ENCODE measurements at places on chromosomes 7 and 10. TPM values are rescaled to one million over a fixed set of nuclear protein-coding genes. Genes with fewer than 3 reads are reported as not detected.

DNA sequence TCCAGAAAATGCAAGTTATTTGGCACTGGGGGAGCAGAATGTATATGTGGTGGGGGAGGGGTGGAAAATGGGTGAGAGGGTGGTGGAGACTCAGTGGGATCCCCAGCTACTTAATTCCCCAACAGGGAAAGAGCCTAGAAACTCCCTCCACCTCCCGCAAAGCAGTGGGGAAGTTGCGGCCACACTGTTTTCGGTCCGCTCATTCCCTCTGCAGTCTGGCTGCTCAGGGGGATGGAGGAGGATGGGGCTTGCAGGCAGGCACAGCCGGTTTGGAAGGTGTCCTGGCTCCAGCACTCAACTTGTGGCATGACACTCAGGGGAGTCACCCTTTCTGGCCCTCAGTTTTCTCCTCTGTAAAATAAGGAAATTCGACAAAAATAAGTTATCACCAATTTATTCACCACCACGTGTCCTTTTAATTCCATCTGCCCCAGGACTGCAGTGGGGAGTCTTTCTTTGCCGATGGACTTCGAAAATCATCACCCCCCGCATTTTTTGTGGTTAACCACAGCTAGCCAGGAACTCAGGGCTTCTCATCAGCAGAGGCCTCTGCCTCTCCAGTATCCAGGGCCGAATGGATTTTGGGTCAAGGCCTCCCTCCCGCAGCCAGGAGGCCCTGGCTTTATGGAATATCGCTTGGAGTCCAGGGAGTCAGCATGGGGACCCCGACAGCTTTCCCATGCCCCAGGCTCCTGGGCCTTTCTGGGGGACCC lies 1.6 kb upstream of the HTRA1 start:
- no peak overlapping the region for H3K27ac ChIP-seq
- no peak overlapping the region for H3K4me3 ChIP-seq
- H3K36me3 ChIP-seq = no peaks in the 10 kb centered on the region
- H3K27me3 ChIP-seq = peaks cover 49% of the 10 kb centered on the region
- no peak for DNase-seq
- H3K4me1 ChIP-seq = peaks cover 5% of the 10 kb centered on the region

GRCh38 chr10:128462844-128463243 lies 336.6 kb upstream of the MKI67 start:
- no peaks in the 10 kb centered on the region for H3K4me1 ChIP-seq
- H3K27me3 ChIP-seq = peaks cover 22% of the 10 kb centered on the region
- no peak for DNase-seq
- H3K27ac ChIP-seq = no peak overlapping the region
- no peak overlapping the region for H3K4me3 ChIP-seq

Gene ACSL5
- total RNA-seq = 1.0 TPM

GRCh38 chr7:10100572-10100971 lies 873.1 kb upstream of the PHF14 start:
- H3K27me3 ChIP-seq = no peaks in the 10 kb centered on the region
- H3K36me3 ChIP-seq = no peaks in the 10 kb centered on the region
- no peak overlapping the region for H3K27ac ChIP-seq
- DNase-seq = no peak
- no peaks in the 10 kb centered on the region for H3K4me1 ChIP-seq

DNA sequence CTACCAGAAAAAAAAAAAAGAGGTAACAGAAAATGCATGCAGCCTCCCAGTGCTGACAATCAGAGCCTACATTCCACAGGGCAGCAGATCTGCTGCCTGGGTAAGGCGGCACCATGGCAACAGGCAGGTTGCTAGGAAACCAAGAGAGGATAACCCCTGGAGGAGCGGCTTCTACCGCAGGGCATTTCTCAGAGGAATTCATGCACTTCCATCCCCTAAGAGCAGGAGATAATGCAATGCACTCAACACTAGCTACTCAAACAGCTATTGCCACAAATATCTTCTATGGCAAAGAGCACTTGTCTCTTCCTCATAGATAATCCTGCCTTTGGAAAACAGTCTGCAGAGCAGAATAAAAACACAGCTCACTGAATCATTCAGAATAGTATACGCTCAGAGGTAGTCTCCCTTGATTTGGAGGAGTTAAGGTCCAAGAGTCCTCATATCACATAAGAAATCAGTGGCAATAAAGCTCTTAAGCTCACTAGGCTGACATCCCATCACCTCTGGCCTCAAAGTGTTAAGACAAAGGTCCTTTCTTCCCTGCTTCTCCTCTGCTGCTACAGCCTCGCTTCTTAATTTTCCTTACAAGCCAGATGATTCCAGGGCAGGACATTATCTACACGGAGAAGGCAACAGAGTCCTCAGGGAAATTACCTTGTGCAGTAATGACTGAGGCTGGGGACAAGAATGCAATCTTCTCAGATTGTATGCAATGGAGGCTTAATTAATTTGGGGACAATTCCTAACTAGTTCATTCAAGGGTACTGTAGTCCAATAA lies 10.7 kb downstream of the PSAP start:
- no peak overlapping the region for H3K4me3 ChIP-seq
- peaks cover 60% of the 10 kb centered on the region for H3K4me1 ChIP-seq
- no peak overlapping the region for H3K27ac ChIP-seq
- H3K27me3 ChIP-seq = no peaks in the 10 kb centered on the region
- H3K36me3 ChIP-seq = no peaks in the 10 kb centered on the region
- peak; percentile 97 for DNase-seq

DNA sequence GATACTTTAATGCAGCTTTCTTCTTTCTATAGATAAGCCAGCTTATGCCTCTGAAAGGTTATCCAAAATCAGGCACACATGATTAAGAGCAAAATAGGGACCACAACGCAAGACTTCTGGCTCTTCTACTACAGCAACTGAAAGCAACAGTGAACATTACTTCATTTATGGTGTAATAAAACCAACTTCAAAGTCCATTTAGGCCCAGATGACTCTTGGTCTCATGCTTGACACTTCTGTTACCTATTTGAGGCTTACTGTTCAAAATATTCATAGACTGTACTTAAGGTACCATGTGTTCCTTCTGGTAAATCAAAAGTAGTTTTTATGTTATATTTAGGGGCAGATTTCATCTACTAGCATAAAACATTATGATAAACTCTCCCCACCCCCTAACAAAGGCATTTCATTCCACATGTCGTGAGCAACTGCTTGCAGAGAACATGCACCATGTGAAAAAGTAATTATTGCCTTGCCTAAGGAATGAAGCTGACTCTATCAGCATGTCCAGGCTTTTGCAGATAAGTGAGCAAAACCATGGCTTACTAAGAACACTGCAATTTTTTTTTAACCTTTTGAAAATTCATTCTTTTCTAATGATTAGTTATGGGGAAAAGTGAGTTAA lies 154.9 kb upstream of the ITGB1 start:
- H3K27me3 ChIP-seq = no peaks in the 10 kb centered on the region
- H3K4me3 ChIP-seq = no peak overlapping the region
- H3K36me3 ChIP-seq = no peaks in the 10 kb centered on the region
- H3K4me1 ChIP-seq = peaks cover 18% of the 10 kb centered on the region
- DNase-seq = no peak

- no peaks in the 10 kb centered on the region for H3K4me1 ChIP-seq
- H3K27me3 ChIP-seq = peaks cover 61% of the 10 kb centered on the region
- H3K27ac ChIP-seq = no peak overlapping the region
- H3K36me3 ChIP-seq = no peaks in the 10 kb centered on the region
- no peak overlapping the region for H3K4me3 ChIP-seq
These were observed 93.3 kb downstream of the SORCS3 start for GRCh38 chr10:104734433-104734832.

DNA sequence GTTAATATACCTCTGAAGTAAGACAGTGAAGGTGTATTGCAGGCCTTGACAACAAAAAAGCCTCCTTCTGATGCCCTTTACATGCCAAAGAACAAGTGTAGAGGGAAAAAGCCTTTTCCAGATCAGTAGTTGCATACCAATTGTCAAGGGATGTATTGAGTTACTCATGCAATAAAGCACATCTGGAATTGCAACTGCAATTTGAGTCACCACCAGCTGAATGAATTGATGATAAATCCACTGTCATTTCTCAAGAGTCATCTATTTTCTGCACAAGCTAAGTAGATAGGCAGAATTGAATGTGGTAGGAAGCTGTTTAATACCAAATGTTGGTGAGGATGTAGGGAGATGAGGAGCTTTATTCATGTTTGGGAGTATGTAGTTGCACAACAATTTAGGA lies 325.9 kb upstream of the SMIM30 start:
- H3K27ac ChIP-seq = no peak overlapping the region
- H3K4me3 ChIP-seq = no peak overlapping the region
- H3K27me3 ChIP-seq = no peaks in the 10 kb centered on the region
- DNase-seq = no peak

Gene RARRES2
- total RNA-seq = not detected

Gene OR2A2
- not detected for total RNA-seq

DNA sequence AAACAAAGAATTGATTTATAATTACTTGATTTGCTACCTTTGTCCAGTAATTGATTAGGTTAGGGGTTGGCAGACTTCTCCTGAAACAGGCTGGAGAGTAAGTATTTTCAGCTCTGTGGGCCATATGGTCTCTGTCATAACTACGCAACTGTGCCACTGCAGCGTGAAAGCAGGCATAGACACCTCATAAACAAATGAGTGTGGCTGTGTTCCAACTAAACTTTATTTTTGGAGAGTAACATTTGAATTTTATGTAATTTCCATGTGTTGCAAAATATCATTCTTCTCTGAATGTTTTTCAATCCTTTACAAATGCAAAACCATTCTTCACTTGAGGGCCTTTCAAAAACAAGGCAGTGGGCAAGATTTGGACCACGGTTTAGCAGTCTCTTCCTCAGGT lies 76.9 kb downstream of the GALNT17 start:
- no peak overlapping the region for H3K27ac ChIP-seq
- DNase-seq = no peak
- no peaks in the 10 kb centered on the region for H3K27me3 ChIP-seq
- no peaks in the 10 kb centered on the region for H3K4me1 ChIP-seq
- H3K36me3 ChIP-seq = no peaks in the 10 kb centered on the region
- no peak overlapping the region for H3K4me3 ChIP-seq

- no peak overlapping the region for H3K27ac ChIP-seq
- DNase-seq = no peak
- peaks cover 18% of the 10 kb centered on the region for H3K27me3 ChIP-seq
- H3K4me3 ChIP-seq = no peak overlapping the region
- no peaks in the 10 kb centered on the region for H3K4me1 ChIP-seq
These were observed 394.7 kb upstream of the AKR1E2 start for GRCh38 chr10:4431114-4431863.

Gene MYL10
- 0.30 TPM for total RNA-seq

DNA sequence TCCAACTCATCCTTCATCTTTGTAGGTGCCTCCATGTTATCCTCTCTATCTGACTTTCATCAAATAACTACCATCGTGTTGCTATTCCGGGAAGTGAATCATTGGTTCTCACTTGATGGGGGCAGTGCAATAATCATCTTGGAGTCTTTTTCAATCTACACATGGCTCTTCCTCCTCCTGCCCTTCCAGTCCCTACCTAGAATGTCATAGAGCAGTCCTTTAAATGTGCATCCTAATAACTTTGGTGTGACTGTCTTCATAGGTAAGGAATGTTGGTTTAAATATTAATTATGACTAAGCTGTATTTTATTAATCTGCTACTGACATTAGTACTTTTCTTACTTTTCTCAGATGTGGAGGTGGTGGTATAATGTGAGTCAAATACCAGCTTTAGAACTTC lies 8.4 kb upstream of the CDK14 start:
- no peaks in the 10 kb centered on the region for H3K27me3 ChIP-seq
- no peaks in the 10 kb centered on the region for H3K36me3 ChIP-seq
- no peak for DNase-seq
- H3K4me1 ChIP-seq = peaks cover 18% of the 10 kb centered on the region
- no peak overlapping the region for H3K4me3 ChIP-seq

Gene GJD4
- total RNA-seq = not detected

GRCh38 chr10:69644658-69645295 lies 14.7 kb downstream of the FAM241B start:
- DNase-seq = peak; percentile 77
- no peaks in the 10 kb centered on the region for H3K27me3 ChIP-seq
- H3K4me3 ChIP-seq = no peak overlapping the region
- no peaks in the 10 kb centered on the region for H3K36me3 ChIP-seq

GRCh38 chr10:15588635-15589508 lies 130.8 kb downstream of the ITGA8 start:
- H3K27me3 ChIP-seq = no peaks in the 10 kb centered on the region
- no peak overlapping the region for H3K4me3 ChIP-seq
- H3K36me3 ChIP-seq = no peaks in the 10 kb centered on the region
- DNase-seq = no peak

DNA sequence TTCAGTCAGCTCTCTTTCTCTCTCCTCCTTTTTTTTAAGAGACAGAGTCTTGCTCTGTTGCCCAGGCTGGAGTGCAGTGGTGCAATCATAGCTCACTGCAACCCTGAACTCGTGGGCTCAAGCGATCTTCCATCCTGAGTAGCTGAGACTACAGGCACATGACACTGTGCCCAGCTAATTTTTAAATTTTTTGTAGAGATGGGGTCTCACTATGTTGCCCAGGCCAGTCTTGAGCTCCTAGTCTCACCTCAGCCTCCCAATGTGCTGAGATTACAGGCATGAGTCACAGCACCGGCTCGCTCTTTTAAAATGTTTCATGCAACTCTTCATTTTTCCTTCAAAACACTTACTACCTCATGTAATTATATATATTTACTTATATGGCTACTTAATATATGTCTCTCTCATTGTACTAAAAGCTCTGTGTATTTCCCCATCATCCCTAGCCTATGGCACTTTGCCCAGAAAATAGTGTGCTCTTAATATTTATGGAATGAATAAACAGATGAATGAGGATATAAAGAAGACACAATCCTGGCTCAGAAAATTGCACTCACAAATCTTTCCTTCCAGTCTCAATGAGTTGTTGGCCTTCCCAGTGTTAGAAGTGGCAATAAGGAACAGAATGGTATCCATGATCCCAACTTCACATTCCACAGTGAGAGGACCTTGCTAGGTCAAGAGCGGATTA lies 33.9 kb downstream of the EBLN1 start:
- peak; percentile 21 for DNase-seq
- no peak overlapping the region for H3K4me3 ChIP-seq
- no peaks in the 10 kb centered on the region for H3K36me3 ChIP-seq

DNA sequence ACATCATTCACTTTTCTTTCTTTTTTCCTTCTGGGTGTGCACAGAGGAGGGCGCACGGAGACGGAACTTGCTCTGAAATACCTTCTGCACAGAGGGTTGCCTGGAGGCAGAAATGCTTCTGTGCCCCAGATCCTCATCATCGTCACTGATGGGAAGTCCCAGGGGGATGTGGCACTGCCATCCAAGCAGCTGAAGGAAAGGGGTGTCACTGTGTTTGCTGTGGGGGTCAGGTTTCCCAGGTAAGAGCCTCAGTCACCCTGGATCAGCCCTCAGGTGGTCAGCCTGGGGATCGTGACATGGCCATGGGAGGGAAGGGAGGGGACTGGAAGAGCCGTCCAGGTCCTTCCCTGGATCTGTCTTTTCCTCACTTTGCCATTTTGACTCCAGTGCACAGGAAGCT lies 33.6 kb downstream of the VWA2 start:
- H3K4me3 ChIP-seq = no peak overlapping the region
- no peaks in the 10 kb centered on the region for H3K36me3 ChIP-seq
- DNase-seq = no peak
- peaks cover 8% of the 10 kb centered on the region for H3K27me3 ChIP-seq

- H3K4me1 ChIP-seq = no peaks in the 10 kb centered on the region
- H3K4me3 ChIP-seq = no peak overlapping the region
- no peak overlapping the region for H3K27ac ChIP-seq
- no peaks in the 10 kb centered on the region for H3K36me3 ChIP-seq
- H3K27me3 ChIP-seq = no peaks in the 10 kb centered on the region
These were observed 1024.9 kb downstream of the REEP3 start for GRCh38 chr10:64546073-64546472.

GRCh38 chr10:132847416-132847777 lies 61.5 kb upstream of the NKX6-2 start:
- H3K36me3 ChIP-seq = no peaks in the 10 kb centered on the region
- no peak overlapping the region for H3K27ac ChIP-seq
- peaks cover 56% of the 10 kb centered on the region for H3K27me3 ChIP-seq
- DNase-seq = no peak
- H3K4me1 ChIP-seq = no peaks in the 10 kb centered on the region
- no peak overlapping the region for H3K4me3 ChIP-seq

Gene CLRN3
- not detected for total RNA-seq

Gene FEZF1
- total RNA-seq = 114 TPM
